ENCODE measurements at places on chromosomes 13 and 19.
A peak's percentile ranks its signal among the peaks of the same experiment; 100 is the strongest.

DNA sequence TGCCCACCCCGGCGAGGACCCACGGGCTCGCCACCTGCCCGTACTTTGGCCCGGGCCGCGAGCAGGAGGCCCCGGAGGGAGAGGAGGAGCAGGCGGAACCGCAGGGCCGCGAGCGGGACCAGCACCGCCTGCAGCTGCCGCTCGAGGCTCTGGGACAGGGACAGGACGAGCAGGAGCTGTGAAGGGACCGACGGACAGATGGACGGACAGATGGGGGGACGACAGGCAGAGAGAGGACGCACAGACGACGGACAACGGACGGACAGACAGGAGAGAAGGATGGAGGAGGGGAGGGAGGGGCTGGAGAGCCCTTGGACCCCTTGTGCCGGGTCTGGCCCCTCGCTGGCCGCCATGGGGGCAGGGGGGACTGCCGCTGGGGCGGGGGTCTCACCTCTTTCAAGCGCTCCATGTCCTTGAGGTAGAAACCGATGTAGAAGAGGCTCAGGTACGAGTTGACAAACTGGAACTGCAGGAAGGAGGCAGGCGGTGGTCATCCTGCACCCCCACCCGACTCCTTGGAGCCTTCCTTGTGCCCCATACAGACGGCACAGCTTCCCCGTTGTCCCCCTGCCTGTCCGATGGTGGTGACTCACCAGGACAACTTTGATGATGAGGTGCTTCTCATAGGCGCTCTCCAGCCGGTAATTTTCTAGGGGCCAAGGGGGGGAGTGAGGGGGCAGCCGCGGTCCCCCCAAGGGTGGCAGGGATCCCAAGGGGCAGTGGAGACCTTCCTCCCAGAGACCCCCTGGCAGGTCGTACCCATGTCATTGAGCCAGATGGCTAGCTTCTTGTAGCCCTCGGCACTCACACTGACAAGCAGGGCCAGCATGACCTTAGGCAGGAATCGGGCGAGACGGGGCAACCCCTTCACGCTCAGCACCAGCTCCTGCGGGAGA is 5.0 kb downstream of the ANO8 start:
- peaks cover 4% of the 10 kb centered on the region for H3K36me3 ChIP-seq
- H3K27ac ChIP-seq, result no peak overlapping the region
- DNase-seq, result no peak
- H3K4me3 ChIP-seq, result peak overlapping the region; percentile 34
- peaks cover 13% of the 10 kb centered on the region for H3K4me1 ChIP-seq
- no peaks in the 10 kb centered on the region for H3K27me3 ChIP-seq

DNA sequence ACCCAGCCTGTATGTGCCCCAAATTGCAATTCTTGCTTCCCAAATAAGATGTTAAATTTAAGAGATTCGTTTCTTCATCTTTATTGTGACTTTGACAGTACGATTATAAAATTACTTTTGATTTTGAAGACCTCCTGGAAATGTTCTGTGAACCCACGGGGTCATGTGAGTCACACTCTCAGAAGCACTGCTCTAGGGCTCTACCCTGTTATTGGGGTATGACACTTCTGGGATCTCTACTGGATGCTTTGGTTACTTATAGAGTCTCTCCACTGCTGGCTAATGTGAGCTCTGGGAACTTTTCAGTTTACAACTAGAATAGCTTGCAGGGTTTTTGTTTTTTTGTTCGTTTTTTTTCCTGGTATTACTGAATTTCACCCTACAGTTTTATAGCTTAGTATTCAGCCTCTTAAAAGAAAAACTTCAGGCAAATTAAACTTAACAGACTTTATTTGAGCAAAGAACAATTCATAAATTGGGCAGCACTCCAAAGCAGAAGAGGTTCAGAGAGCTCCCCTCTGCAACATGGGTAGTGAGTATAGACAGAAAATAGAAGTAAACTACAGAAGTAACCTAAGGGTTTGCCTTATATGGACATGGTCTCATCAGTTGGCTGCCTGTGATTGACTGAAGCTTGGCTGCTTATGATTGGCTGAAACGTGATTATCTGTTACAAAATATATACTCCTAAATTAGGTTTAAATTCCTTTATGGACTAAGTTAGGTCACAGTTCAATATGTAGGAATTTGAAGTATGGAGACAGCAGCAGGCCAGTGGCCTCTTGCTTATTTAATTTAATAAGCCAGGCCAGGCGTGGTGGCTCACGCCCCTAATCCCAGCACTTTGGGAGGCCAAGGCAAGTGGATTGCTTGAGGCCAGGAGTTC is 28.5 kb upstream of the PSPC1 start:
- DNase-seq, result no peak
- no peaks in the 10 kb centered on the region for H3K4me1 ChIP-seq
- H3K27ac ChIP-seq, result no peak overlapping the region
- H3K27me3 ChIP-seq, result no peaks in the 10 kb centered on the region
- H3K36me3 ChIP-seq, result no peaks in the 10 kb centered on the region
- no peak overlapping the region for H3K4me3 ChIP-seq

GRCh38 chr19:38900202-38900629 is 447 bp downstream of the NFKBIB start:
- peaks cover 3% of the 10 kb centered on the region for H3K36me3 ChIP-seq
- no peaks in the 10 kb centered on the region for H3K27me3 ChIP-seq
- no peak for DNase-seq
- H3K27ac ChIP-seq, result no peak overlapping the region
- H3K4me3 ChIP-seq, result peak overlapping the region; percentile 82

- H3K27ac ChIP-seq, result no peak overlapping the region
- no peak overlapping the region for H3K4me3 ChIP-seq
- H3K4me1 ChIP-seq, result peaks cover 13% of the 10 kb centered on the region
- H3K36me3 ChIP-seq, result no peaks in the 10 kb centered on the region
These were observed 174.6 kb downstream of the COL4A1 start for GRCh38 chr13:110132225-110132982.

GRCh38 chr19:289651-290371 is 1.4 kb downstream of the PLPP2 start:
- H3K27me3 ChIP-seq, result no peaks in the 10 kb centered on the region
- H3K36me3 ChIP-seq, result no peaks in the 10 kb centered on the region
- no peak for DNase-seq

DNA sequence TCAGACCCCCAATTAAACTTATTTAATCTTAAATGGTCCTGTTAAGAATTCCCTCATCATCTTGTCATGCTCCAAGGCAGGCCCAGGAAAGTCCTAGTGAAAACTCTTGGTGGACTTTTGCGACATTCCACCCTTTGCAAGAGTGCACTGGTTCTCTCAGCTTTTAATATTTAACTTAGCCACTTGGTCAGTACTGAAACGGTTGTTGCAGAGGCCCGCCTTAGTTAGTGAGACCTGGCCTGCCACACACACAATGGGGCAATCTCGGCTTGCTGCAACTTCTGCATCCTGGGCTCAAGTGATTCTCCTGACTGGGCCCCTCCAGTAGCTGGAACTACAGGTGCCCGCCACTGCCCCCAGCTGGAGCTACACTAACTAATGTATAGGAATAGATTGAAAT is 1366.0 kb downstream of the UQCRFS1 start:
- no peaks in the 10 kb centered on the region for H3K4me1 ChIP-seq
- no peaks in the 10 kb centered on the region for H3K27me3 ChIP-seq
- H3K4me3 ChIP-seq, result no peak overlapping the region
- no peak for DNase-seq
- H3K27ac ChIP-seq, result no peak overlapping the region

GRCh38 chr19:23527797-23528196 is 132.5 kb upstream of the ZNF91 start:
- H3K4me3 ChIP-seq, result no peak overlapping the region
- DNase-seq, result no peak
- no peaks in the 10 kb centered on the region for H3K36me3 ChIP-seq
- no peak overlapping the region for H3K27ac ChIP-seq
- H3K27me3 ChIP-seq, result no peaks in the 10 kb centered on the region

GRCh38 chr13:34416971-34417380 is 525.1 kb upstream of the NBEA start:
- no peak overlapping the region for H3K27ac ChIP-seq
- no peaks in the 10 kb centered on the region for H3K27me3 ChIP-seq

DNA sequence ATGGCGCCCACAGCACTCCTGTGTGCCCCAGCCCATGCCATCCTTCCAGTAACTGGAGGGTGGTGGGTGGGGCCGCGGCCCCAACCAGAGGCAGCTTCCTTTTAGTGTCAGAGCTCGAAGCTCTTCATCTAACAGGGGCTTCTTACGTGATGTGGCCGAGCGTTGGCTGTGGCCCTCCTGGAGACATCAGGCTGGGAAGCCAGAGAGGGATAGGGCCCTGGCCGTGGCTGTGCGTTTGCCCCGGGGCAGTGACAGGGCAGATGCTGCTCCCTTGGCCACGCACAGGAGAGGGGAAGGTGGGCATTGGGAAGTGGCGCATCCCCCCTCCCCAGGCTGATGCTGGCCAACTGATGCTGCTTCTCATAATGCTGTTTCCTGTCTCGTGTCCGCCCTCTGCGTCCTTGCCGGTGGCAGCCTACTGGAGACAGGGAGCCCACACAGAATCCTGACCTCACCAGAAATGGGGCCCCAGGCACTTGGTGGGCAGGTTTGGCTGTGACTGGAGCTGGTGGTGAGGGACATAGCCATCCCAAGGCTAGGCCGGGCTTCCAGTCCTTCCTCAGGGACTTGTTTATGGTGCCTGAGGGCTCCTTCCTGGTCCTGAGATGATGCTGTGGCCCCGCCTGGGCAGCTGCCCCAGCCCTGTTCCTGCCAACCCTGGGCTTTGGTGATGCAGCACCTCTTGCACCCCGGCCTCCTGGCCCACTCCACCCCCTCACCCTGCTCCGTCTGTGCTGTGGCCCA is 34.3 kb downstream of the ATP4B start:
- no peaks in the 10 kb centered on the region for H3K4me1 ChIP-seq
- no peak for DNase-seq
- H3K27me3 ChIP-seq, result no peaks in the 10 kb centered on the region

DNA sequence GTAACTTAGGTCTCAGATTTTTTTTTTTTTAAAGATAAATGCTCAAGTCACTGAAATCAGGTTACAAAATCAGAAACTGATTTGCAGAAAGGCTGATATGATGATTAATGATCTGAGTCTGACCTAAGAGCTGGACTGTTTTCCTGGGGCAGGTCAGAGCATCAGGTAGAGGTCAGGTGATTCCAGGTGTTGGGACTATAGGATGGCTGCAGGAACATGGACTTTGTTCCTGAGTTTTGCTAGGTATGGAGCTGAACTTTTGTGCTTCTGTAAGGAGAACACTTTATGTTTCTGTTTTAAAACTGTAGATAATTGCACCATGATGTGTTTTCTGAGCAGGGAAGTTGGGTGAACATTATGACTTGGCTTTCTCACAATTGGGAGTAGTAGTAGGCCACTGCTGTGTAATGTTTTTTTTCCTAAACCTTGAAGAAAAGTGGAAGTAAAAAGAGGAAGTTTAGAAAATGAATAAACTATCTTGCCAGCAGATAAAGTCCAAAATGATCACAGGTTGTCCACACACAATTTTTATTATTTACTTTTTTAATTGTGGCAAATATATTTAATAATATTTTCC is 297.2 kb downstream of the DCT start:
- no peaks in the 10 kb centered on the region for H3K27me3 ChIP-seq
- DNase-seq, result no peak
- H3K27ac ChIP-seq, result no peak overlapping the region

DNA sequence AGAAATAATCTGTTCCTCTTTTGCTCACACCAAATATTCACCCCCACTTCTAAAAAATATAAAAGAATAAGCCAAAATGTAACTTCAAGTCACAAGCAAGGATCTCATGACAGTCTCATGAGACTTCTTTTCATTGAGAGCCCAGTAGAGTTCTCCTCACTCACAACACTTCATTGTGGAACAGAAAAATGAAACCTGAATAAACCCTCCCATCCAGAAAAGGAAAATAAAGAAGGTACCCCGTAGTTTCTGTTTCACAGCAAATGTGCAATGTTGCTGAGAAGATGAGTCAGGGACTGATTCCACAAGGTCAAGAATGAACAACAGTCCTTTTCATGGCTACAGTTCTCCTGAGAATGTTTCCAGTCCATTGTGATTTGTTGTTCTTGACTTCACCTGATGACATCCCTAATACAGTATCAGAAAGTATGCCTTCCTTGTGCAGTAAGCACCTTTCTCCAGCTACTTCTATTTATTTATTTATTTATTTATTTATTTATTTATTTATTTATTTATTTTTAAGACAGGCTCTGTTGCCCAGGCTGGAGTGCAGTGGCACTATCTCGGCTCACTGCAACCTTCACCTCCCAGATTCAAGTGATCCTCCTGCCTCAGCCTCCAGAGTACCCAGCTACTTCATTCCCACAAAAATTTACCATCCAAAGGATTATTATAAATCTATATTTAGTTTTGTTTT is 6.4 kb upstream of the ZNF841 start:
- no peak overlapping the region for H3K27ac ChIP-seq
- no peaks in the 10 kb centered on the region for H3K27me3 ChIP-seq
- H3K4me1 ChIP-seq, result no peaks in the 10 kb centered on the region

DNA sequence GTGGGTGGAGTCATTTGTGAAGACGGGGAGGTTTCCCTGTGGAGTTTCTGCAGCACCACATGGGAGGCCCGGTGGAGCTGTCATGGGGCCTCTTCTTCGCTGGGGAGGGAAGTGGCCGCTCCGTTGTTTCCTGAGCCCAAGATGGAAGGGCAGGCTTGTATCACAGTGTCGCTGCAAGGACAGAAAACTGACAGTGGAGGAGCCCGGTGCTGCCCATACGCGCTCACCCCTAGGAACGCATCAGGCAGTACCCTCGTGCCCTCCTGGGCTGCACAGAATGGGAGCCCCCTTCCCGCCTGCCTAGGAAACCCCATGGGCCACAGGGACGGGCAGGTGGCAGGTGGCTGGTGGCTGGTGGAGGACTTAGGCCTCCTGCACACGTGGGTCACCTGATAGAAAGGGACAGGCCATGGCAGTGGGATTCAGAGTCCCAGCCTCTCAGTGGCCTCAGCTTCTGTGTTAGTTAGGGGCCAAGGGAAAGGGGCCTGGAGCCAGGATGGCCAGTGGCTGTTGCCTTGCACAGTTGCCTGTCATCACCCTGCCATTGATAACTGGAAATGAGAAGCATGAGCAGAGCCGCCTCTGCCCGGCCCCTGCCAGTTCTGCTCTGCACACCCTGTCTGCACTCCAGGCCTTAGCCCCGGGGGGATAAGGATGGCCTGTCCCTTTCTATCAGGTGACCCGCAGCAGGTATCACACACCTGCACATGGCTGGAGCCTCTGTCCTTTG is 7.6 kb downstream of the COL4A2 start:
- no peak overlapping the region for H3K4me3 ChIP-seq
- H3K27me3 ChIP-seq, result no peaks in the 10 kb centered on the region
- peaks cover 3% of the 10 kb centered on the region for H3K4me1 ChIP-seq
- no peak for DNase-seq
- peaks cover 8% of the 10 kb centered on the region for H3K36me3 ChIP-seq

GRCh38 chr19:42270346-42271044 is 1.4 kb downstream of the CIC start:
- H3K4me1 ChIP-seq, result no peaks in the 10 kb centered on the region
- no peaks in the 10 kb centered on the region for H3K27me3 ChIP-seq
- H3K4me3 ChIP-seq, result no peak overlapping the region
- no peak for DNase-seq

- no peaks in the 10 kb centered on the region for H3K36me3 ChIP-seq
- H3K4me1 ChIP-seq, result no peaks in the 10 kb centered on the region
These were observed 245.5 kb downstream of the TUBA3C start for GRCh38 chr13:18936104-18936503.

GRCh38 chr13:86174622-86175021 is 375.4 kb upstream of the SLITRK6 start:
- no peaks in the 10 kb centered on the region for H3K27me3 ChIP-seq
- H3K4me1 ChIP-seq, result no peaks in the 10 kb centered on the region
- no peak overlapping the region for H3K4me3 ChIP-seq
- H3K36me3 ChIP-seq, result no peaks in the 10 kb centered on the region
- DNase-seq, result no peak

Measured in iPS DF 6.9 (cell line).